GM12865 (cell line): ENCODE measurements at places on chromosomes 16 and 17.

- DNase-seq = peak; percentile 81
Observed at GRCh38 chr17:75270218-75270965, 639 bp downstream of the MIF4GD start.

GRCh38 chr17:9183306-9183705 is 162.0 kb downstream of the NTN1 start:
- peak; percentile 30 for DNase-seq

DNA sequence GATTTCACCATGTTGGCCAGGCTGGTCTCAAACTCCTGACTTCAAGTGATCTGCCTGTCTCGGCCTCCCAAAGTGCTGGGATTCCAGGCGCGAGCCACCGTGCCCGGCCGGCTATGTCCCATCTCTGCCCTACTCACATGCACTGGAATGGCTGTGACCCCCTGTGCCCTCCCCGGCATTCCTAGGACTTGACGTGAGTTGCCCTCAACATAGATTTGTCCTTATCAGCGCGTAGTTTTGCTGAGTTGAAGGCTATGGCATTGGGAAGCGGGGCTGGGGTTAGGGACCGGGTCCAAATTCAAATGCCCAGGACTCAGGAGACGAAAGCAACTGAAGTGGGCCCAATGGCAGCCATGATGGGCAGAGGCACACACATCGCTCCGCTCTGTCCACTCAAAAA is 5.8 kb downstream of the UNC13D start:
- no peak for DNase-seq

DNA sequence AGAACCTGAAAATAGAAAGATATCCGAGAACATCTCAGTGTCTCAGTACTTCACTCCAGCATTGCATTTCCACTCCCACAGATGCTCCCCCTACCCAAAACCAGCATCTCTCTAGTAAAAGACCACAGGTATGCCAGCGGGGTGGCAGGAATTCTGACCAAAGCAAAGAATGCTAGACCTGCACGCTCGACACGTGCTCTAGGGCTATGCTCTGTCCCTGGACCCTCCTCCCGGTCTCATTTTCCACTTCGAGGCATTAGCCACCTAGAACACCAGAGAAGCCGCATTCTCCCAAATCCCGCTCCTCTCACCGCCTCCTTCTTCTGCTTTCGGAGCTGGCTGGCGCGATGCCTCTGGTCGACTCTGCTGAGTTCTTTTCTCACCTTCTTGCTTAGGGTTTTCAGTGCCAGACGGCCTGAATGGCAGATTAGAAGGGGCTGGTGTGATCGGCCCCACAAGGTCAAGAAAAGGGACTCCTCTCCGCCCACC is 487 bp downstream of the TSR1 start:
- DNase-seq = no peak

DNA sequence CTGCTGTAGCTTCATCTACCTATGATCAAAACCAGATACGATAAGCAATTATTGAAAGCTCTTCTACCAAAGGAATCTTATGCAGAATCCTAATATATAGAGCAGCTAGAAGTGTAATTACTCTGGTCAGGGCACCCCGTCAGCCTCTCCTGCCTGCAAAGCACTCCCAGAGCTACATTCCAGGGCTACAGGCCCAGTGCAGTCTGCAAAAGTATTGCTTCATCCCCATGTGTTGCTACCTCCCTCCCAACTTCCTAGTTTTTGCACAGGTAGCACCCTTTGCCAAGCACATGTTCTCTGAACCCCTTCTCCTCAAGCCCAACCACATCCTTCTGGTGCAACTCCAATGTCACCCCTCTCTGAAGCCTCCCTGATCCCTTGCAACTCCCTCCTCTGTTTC is 7.0 kb downstream of the CES5A start:
- DNase-seq = no peak

GRCh38 chr16:27229891-27230470 is 26.7 kb downstream of the KDM8 start:
- no peak for DNase-seq

DNA sequence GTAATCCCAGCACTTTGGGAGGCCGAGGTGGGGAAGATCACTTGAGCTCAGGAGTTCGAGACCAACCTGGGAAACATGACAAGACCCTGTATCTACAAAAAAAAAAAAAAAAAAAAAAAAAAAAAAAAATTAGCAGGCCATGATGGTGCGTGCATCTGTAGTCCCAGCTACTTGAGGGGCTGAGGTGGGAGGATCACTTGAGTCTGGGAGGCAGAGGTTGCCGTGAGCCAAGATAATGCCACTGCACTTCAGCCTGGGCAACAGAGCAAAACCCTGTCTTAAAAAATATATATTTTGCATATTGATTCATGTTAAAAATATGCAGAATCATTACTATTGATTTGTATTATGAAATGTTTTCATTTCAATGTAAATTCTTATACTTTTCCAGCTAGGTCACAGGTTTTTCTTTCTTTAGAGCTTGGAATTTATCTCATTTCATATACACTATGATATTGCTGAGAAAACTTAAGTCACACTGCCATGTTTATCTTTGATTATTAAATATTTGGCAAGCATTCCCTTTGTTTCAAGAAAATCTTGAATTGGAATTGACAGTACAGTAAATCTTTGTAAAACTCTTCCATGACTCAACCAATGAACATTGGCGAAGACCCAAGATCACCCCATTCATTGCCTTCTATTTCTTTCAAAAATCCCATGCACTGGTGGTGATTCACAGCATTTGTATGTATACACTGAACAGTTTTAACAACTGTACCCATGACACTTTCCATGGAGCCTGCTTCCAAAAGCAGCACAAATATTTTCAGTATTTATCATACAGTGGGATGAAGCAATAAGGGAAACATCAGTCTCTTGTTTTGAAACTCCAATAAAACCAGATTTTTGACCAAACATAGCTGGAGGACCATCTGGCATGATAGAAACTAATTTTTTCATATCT is 83.5 kb upstream of the TNRC6A start:
- no peak for DNase-seq

DNA sequence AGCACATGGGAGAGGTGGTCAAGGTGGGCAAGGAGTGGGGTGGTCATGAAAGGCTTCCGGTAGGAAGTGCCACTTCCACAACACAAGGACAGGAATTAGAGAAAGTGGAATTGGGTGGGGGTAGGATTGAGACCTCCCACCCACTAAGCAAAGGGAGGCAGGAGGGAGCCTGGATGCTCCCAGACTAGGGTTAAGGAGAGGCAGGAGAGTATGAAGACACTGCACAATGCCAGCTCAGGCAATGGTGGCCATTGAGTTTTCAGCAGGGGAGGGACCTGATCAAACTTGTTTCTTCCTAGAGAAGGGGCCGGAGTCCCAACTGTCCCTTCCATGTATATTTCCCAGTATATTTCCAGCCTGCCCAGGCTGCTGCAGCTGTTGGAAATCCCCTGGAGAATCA is 3.1 kb upstream of the RAB11FIP4 start:
- DNase-seq = no peak
